ENCODE measurements at places on chromosomes 7 and 10.

- no peak for DNase-seq
Observed at GRCh38 chr10:119726676-119727261, 919 bp downstream of the INPP5F start.

- DNase-seq: no peak
Observed at GRCh38 chr10:30940256-30940655, 91.4 kb downstream of the ZNF438 start.

- no peak for DNase-seq
Observed at GRCh38 chr7:27910326-27910725, 170.4 kb downstream of the TAX1BP1 start.

DNA sequence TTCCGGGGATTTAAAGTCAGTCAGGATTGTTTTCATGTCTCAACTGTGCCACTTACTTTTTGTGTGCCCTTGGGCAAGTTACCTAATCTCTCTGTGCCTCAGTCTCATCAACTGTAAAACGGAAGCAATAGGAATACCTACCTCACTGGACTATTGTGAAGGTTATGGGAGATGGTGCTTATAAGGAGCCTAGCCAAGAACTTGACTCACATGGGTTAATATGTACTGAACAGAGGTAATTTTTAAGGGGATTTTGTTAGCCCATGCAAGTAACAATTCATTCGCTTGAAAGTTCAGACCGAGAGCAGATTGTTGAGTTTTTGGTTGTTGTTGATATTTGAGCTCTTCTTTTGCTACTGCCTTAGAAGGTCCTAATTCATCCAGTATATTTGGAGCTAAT lies 202.9 kb downstream of the ZNF365 start:
- DNase-seq: no peak

GRCh38 chr7:78901566-78901965 lies 551.9 kb downstream of the MAGI2 start:
- DNase-seq: no peak

DNA sequence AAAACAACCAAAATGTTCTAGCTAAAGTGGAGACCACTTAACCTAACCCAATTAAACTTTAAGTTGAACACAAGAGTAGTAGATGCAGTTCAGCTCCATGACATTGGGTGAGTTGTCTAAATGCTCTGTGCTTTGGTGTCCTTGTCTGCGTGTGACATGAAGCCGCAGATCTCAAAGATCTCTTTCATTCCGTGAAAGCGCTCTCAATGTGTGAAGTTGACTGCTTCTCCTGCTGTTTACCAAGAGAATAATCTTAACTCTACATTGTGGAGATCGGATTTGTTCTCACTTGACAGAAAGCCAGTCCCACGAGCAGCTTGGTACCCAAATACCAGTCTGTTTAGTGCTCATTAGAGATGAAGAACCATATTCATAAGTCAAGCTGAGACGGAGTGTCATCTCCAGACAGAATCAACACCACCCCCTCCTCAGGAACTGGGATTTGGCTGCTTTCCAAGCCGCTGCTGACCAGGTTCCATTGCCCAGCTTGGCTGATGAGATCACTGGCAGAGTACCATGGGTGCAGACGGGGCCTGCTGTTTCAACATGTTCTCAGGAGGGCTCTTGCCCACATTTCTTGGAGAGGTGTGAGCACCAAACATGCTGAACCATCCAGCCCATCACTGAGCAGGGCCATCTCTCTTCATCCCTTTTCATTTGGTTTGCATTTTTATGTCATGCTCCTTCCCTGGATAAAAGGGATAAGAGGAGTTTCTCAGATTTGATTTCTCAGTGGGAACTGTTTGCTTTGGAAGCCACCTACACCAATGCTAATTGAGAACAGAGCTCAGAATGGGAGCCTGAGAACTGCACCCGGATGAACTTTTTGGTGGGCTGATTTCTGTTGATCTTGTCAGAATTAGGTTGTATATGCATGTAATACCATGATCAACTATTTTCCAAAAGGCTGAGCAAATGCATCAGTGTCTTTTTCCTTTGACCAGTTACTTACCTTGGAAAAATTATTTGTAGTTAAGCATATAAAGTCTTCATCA lies 95.8 kb upstream of the AGBL3 start:
- peak; percentile 18 for DNase-seq

GRCh38 chr7:153939177-153939576 lies 113.0 kb upstream of the DPP6 start:
- DNase-seq: no peak

GRCh38 chr7:51482976-51483375 lies 166.4 kb upstream of the COBL start:
- DNase-seq: no peak

Data from substantia nigra (tissue), 51 donors.